ENCODE measurements at places on chromosomes 3 and 15.
A peak's percentile ranks its signal among the peaks of the same experiment; 100 is the strongest.

GRCh38 chr3:177764933-177765332 lies 567.7 kb upstream of the TBL1XR1 start:
- DNase-seq = no peak

- no peak for DNase-seq
These were observed 131.5 kb upstream of the KCNH8 start for GRCh38 chr3:19016851-19017250.

DNA sequence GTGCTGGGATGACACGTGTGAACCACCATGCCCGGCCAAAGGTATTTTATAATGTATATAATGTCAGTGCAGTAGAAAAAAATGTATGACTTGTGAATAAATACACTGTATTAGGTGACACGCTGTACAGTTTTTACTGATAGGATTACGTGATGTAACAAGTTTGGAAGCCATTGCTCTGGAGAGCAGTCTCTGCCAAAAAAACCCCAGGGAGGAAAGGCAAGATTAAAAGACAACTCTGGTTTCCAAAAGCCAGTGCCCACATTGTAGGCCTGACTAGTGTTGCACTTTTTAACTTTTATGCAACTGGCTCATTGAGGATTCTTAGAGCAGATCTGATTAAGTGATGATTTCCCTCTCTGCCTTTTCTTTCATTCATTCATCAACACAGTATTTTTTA lies 62.0 kb upstream of the SLC2A2 start:
- no peak for DNase-seq

- no peak for DNase-seq
These were observed 164.6 kb upstream of the PFN2 start for GRCh38 chr3:150135287-150135721.

GRCh38 chr3:110687138-110687537 lies 384.5 kb upstream of the NECTIN3 start:
- DNase-seq = no peak

DNA sequence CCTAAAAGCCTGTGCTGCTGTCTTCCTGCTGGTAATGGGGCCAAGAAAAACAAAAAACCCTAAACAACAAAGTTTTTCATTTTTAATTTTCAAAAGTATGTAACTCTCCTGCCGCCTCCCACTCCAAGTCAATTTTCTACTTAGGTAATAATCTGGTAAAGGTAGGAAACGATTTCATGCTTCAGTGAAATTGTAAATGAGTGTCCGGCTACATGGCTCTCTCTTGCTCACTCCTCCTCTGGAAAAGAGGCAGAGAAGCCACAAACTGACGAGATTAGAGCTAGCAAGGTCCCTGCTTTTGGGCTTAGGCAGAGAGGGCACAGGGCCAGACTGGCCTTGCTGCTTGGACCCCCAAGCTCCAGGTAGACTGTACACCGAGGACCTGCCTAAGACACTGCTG lies 23.5 kb downstream of the KLHL25 start:
- DNase-seq = no peak

DNA sequence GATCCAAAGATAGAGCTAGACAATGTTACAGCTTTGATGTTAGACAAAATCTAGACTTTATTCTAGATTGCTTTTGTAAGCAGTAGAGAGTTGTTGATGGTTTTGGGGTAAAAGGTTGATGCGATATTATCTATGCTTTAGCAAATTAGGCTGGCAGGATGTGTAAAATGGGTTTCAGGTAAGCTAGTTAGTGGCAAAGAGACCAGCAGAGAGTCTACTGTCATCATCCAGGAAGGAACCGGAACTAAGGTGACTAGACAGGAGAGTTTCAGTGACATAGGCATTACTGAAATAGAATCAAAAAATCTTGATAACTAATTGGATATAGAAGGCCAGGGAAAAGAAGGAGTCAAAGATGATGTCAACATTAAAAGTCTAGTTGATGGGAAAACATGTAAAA lies 11.1 kb downstream of the OR5K2 start:
- no peak for DNase-seq

GRCh38 chr3:50293079-50293801 lies 1.0 kb upstream of the IFRD2 start:
- DNase-seq = no peak

- no peak for DNase-seq
These were observed 126.4 kb downstream of the SHQ1 start for GRCh38 chr3:72721683-72722381.

DNA sequence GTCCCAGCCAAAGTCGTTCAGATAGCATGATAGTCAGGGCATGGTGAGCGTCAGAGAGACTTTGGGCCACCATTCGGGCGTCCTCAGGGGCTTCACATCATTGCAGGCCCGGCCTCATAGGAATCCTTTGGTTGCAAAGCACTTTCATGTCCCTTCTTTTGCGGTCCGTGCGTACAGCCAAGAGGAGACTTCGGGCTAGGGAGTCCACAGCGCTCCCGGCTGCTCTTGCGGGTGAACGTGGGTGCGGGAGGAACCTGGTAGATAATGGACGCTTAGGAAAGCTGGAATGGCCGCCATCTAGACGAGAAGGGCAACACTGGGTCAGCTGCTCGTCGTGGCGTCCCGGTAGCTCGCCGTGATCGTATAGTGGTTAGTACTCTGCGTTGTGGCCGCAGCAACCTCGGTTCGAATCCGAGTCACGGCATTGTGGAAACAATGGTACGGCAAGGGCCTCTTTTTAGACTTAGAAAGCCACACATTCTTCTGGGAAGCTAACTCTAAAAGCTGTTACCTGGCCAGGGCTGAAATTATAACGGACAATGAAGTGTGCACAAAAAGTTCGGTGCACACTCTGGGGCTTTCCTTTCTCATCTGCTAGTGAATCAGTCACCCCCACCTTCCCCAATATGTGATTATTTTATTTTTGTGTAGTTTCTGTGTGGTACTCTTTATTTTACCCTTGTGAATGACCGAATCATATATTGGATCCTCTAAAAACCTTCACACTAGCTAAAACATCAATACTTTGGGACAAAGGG lies 13.2 kb upstream of the SHF start:
- DNase-seq = peak; percentile 88

DNA sequence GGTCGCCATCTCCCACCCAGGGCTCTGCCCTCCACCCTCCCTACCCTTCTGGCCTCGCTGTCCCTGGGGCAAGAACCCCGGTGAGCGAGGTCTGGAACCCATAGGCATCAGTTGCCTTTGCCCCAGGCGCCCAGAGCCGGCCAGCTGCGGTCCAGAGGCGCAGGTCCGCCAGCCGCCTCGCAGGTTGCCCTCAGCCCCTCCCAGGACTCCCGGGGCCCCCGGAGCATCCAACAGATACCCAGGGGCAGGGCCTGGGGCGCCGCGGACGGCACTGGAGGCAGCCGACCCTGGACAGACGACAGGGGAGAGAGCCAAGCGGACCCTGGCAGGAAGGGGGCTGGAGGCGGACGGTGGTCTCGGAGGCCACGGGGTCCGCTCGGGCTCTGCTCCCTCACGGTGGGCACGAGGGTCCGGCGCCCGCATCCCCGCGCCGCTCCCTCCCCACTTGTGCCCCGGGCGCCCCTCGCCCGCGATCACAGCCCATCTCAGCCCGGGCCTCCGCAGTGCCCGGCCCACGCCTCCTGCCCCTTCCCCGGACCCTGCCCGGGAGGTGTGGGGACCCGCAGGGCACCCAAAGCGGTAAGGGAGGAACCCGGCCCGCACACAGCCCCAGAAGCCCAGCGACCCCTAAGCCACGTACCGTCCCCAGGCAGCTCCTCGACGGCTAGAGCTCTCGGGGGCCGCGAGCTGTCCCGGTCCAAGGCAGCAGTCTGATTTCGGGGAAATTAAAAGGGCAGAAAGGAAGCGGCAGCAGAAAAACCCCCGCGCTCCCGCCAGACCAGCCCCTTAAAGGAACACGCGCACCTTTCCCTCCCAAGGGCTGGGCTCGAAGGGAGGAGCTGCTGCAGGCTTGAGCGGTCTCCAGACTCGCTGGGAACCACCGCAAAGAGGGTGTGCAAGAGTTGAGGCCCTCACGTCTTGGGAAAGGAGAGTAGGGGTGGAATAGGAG lies at the start of gene HAPLN3:
TSS of gene HAPLN3 (minus strand) at position 726 of the 949 bp plus-strand sequence. CDS start 8,246 bp downstream, outside the sequence.
- DNase-seq = peak; percentile 69

DNA sequence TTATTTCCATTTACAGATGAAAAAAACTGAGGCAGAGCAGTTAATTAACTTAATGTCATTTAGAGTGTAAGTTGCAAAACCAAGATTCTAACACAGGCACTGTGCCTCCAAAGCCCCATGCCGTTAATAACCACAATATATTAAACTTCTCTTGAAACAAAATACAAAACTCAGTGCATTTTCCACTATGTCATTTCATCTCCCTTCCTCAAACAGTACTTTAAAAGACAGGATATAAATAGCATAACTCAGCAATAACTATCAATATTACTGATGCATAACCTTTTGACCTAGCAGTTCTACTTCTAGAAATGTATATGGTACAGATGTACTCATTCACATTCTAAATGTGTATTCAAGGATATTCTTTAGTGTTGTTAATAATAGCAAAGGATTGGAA lies 5.1 kb upstream of the TASOR start:
- no peak for DNase-seq

DNA sequence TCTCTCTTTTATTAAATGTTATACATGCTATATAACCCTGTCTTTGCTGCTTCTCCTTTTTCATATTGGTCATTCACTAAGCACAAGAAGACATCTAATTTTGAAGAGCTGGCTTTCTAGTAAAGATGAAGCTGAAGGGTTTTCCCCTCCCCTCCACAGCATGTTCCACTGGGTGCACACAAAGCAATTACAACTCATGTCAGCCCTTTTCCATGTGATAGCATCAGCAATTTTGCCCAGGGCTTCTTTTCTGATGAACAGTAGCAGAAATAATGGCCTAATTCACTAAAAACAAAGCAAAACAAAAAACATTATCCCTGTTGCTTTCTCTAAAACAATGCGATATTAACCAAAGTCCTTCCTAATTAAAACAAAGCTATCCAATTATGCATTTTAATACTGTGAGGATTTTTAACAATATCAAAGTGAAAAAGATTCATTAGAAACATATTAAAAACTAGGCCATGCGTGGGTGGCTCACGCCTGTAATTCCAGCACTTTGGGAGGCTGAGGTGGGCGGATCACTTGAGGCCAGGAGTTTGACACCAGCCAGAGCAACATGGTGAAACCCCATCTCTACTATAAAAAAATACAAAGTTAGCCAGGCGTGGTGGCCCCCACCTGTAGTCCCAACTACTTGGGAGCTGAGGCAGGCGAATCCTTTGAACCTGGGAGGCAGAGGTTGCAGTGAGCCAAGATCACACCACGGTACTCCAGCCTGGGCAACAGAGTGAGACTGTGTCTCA lies 12.2 kb upstream of the PIK3R4 start:
- peak; percentile 14 for DNase-seq

DNA sequence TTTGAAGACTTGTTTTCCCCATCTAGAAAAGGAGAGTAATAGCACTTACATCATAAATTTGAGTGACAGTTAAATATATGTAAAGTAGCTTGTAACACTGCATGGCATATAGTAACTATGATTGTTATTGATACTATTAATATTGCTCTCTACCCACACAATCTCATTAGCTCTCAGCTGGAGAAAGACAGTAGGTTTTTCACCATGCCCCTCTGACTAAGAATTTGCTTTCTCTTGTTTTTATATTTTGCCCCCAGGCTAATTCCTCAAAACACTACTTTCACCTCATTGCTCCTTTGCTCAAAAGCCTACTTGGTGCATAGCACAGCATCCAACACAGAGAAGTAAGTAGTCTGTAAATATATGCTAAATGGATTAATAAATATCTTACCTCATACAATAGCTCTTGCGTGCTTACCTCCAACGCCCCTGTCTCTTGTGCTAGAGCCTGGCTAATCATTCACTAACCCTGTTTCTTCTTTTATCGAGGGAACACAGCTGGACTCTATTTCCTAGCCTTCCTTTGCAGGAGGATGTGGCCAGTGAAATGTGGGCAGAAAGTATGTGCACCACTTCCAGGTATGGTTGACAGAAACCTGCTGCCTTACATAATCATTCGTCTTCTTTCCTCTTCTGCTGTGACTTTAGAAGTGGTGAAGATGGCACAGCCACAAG lies 190.0 kb downstream of the PLCH1 start:
- DNase-seq = peak; percentile 30

GRCh38 chr3:140493271-140493670 lies 184.6 kb upstream of the TRIM42 start:
- no peak for DNase-seq

DNA sequence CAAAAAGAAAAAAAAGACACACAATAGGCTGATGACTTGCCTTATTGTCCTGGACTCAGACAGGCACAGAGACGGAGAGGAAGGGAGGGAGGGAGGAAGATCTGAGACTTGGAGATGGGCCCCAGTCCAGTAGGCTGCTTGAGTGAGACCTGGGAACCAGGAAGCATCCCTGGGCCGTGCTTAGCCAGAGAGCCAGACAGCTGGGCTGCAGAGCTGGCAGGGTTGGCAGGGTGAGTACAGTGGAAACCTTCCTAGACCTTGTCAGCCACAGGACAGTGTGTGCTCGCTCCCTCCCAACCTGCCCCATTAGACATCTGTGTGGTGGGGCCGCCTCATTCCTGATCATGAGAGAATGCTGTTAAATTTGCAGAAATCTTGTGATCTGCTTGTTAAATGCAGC lies 107.9 kb upstream of the ALDH1A3 start:
- no peak for DNase-seq

- no peak for DNase-seq
These were observed 62.5 kb downstream of the VPS13C start for GRCh38 chr15:61997786-61998185.
